ENCODE measurements at places on chromosomes 3 and 15. TPM values are rescaled to one million over a fixed set of nuclear protein-coding genes. Genes with fewer than 3 reads are reported as not detected.

DNA sequence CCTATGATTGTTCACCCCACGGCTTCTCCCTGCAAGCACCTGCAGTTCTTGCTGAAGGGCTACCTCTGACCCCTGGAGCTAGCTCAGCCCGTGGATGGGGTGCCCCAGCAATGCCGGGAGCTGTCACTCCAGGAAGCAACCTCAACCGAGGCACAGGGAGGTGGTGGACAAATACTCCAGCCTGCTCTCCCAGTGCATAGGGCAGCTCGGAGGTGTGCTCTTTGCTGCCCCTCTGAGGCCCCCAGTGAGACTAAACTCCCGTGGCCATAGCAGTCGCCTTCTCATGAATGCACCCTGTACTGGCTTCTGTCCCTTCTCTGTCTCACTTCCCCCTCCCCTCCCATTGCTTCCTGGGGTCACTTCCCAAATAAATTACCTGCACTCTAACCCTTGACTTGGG, 48.5 kb downstream of the LINGO1 start:
- H3K27me3 ChIP-seq = peaks cover 70% of the 10 kb centered on the region
- H3K27ac ChIP-seq = no peak overlapping the region
- no peak for DNase-seq

DNA sequence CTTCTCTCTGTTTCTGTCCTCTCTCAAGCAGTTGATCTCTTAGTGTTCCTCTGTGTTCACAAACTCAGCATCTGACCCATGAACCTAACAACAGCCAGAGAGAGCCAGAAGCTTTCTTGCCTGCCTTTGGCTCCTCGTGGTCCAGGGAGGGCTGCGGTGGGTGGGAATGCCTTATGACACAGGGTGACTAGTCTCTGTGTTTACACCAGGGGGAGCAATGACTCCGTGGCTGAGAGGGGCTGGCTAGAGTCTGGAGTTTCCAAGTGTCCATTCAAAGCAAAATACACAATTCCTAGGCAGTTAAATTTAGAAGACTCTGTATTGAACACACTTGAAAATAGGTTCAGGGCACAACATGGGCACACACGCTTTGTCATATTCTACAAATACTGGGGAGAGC, 370.0 kb upstream of the FRG2C start:
- peak; percentile 36 for DNase-seq
- peaks cover 8% of the 10 kb centered on the region for H3K4me1 ChIP-seq
- H3K36me3 ChIP-seq = no peaks in the 10 kb centered on the region
- H3K27ac ChIP-seq = no peak overlapping the region
- peaks cover 6% of the 10 kb centered on the region for H3K27me3 ChIP-seq

A4GNT gene
- total RNA-seq = not detected

ACAP2 gene
- 40.4 TPM for total RNA-seq

- peaks cover 4% of the 10 kb centered on the region for H3K27me3 ChIP-seq
- peaks cover 6% of the 10 kb centered on the region for H3K36me3 ChIP-seq
- DNase-seq = no peak
Observed at GRCh38 chr3:155390351-155390750, 96.9 kb upstream of the STRIT1 start.

DNA sequence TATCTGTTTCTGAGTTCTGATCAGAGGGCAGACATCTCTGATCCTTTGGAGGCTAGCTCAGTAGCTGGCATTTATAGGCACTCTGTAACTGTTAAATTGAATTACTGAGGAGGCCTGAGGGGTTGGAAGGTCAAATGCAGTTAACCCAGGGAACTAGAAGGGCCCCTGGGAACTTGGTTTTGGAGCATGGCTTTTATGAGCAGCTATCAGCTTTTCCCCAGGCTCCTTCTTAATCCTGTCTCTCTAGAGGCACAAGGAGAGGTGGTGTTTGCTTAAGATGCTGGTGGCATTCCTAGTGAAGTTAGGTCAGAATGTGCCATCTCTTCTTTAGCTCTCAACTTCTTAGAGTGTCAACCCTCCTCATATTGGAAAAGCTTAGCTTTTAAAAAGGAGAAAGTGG, 128.9 kb downstream of the LPP start:
- no peaks in the 10 kb centered on the region for H3K27me3 ChIP-seq
- H3K4me3 ChIP-seq = no peak overlapping the region
- no peak for DNase-seq
- H3K27ac ChIP-seq = no peak overlapping the region
- peaks cover 92% of the 10 kb centered on the region for H3K4me1 ChIP-seq

GRCh38 chr3:101261506-101261905, 58.9 kb downstream of the IMPG2 start:
- DNase-seq = peak; percentile 28
- peaks cover 10% of the 10 kb centered on the region for H3K4me1 ChIP-seq
- H3K4me3 ChIP-seq = no peak overlapping the region
- H3K36me3 ChIP-seq = no peaks in the 10 kb centered on the region
- no peak overlapping the region for H3K27ac ChIP-seq
- H3K27me3 ChIP-seq = no peaks in the 10 kb centered on the region

DNA sequence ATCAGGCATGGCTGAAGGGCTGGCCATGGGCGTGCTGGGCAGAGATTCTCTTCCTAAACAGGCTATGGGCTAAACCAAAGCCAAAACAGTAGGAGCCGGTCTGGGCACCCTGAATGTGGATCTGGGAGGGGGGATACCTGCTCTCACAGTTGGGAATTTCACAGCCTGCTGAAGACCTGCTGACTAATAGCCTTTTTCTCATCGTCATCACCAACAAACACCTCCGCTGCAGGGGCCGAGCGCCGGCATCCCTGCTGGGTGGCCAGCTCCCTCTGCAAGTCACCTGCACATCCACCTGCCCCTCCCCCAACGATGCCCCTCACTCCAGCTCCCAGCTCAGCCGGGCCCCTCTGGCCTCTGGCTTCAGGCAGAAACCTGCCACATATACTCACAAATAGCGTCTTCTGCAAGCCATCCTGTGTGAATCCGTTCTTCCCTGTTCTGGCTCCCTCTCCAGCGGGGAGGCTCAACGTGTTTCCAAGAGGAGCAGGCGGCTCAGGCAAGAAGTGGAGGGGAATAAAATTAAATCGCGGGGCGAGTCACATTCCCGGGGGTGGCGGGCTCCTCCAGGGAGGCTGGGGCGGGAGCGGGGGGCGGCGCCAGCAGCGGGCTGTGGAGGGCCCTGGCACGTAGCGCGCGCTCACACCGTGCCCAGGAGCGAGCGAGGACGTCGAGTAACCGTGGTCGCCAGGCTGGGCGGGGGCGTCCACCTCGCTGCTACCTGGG, 466 bp downstream of the IQSEC1 start:
- H3K36me3 ChIP-seq = 0 out of 2 replicates have a peak, but pooled peaks cover 5% of the 10 kb centered on the region
- no peak overlapping the region for H3K4me3 ChIP-seq
- no peaks in the 10 kb centered on the region for H3K4me1 ChIP-seq

SLC12A1 gene
- not detected for total RNA-seq

ACSBG1 gene
- not detected for total RNA-seq

TGM5 gene
- total RNA-seq = not detected

- no peaks in the 10 kb centered on the region for H3K36me3 ChIP-seq
- H3K4me3 ChIP-seq = no peak overlapping the region
- 0 out of 2 replicates have a peak overlapping the region, but pooled peaks have one; percentile 1 for H3K27ac ChIP-seq
Observed at GRCh38 chr15:89768071-89768500, 8.0 kb upstream of the MESP2 start.

Data from HFFc6 (cell line).